ENCODE measurements at places on chromosomes 12 and 14. TPM values are rescaled to one million over a fixed set of nuclear protein-coding genes. Genes with fewer than 3 reads are reported as not detected.
A peak's percentile ranks its signal among the peaks of the same experiment; 100 is the strongest.

GRCh38 chr14:70073924-70074566 is 114.7 kb downstream of the SLC8A3 start:
- peak; percentile 60 for DNase-seq

DNA sequence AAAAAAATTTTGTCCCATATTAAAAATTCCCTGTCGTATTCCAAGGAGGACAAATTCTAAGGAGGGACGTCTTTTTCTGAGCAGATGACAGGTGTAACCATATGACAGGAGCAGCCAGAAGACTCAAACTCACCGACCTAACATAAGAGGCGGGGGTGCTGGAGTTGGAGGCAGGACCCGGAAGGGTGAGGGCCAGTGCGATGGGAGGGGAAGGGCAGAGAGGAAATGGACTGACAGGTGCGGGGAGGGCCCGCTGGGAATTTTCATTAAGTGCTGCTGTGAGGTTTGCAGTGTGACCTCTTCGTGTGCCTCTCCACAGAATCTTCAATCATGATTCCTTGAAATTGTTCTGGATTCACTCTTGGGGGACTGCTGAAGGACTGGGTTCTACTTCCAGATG is 189.4 kb downstream of the NTF3 start:
- DNase-seq, result no peak

- DNase-seq, result no peak
Observed at GRCh38 chr14:80494769-80495168, 283.5 kb upstream of the DIO2 start.

- DNase-seq, result no peak
Observed at GRCh38 chr12:47768323-47768811, 4.7 kb upstream of the SLC48A1 start.

SPTLC2 gene
- 48.6 TPM for total RNA-seq

- DNase-seq, result no peak
Observed at GRCh38 chr14:77120771-77121743, 20.5 kb downstream of the ZDHHC22 start.

RDH12 gene
- not detected for total RNA-seq

DNA sequence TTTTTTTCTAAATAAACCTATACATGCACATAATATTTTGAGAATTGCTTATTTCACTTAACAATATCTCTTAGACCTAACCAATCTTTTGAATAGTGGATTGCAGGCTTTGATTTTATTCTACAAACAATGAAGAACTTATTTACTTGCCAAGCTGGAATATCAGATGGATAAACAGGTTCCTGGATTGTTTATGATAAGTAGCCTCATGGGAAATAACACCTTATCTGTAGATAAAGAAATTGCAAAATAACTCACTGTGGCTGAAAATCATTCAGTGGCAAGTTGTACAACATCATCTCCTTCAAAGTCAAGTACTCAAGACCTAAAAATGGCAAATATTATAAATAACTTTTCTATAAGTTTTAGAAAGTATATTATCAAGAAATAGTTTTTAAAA is 335.4 kb upstream of the ATP2B1 start:
- no peak for DNase-seq

- DNase-seq, result peak; percentile 87
Observed at GRCh38 chr12:88630561-88630960, 50.3 kb upstream of the KITLG start.

PTPRO gene
- total RNA-seq, result 11.7 TPM

GRCh38 chr14:71765505-71765904 is 166.7 kb upstream of the RGS6 start:
- no peak for DNase-seq

DNA sequence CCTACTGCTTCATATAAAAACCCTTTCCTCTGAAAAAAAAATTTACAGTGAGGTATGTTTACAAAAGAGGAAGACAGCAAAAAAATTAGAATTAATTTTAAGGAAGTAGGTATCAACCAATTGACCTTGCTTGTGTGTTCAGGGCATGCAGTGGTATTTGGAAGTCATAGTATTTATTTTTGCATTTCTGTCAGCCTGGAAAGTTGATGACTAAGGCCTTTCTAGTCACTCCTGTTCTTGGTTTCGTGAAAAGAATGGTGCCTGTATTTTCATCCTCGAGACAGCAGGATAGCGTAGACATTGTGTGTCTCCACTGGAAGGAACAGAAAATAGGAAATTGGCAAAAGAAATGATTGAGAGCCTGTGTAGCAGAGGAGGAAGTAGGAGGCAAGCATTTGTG is 24.5 kb downstream of the SLC16A7 start:
- no peak for DNase-seq

DNA sequence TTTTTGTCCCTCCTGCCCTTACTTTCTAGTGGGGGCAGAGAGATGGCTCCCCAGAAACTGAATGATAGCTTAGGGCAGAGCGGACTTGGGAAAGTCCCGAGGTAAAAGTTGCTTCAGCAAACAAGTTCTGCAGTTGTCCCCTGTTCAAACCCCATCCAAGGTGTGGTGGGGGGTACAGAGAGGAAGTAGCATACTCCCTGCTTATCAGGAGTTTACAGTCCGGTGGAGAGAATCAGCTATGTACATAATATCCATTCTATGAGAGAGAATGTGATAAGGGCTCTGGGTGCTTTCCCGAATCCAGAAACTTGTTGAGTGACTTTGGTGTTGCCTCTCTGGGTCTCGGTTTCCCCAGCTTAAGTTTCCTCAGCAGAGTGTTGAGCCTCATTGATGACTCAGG is 40.4 kb upstream of the VRK1 start:
- DNase-seq, result no peak

SLC25A21 gene
- 0.58 TPM for total RNA-seq

DNA sequence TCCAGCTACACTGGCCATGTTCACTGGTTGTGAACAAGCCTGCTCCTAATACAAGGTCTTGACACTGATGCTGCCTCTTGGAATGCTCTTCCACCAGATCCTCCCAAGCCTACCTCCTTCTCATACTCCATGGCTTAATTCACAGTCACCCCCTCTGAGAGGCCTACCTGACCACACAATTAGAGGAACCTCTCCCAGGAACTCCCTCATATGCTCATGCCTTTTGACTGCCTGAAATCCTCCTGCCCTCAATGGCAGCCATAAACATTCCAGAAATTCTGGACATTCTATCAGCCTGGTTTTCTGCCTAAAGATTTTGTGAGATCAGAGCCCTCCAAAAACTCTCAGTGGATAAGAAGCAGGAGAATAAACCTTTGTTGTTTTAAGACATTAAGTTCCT is 340.2 kb downstream of the C12orf75 start:
- DNase-seq, result no peak

CLEC2A gene
- not detected for total RNA-seq

GRCh38 chr12:73547421-73547820 is 990.2 kb upstream of the ATXN7L3B start:
- no peak for DNase-seq

DNA sequence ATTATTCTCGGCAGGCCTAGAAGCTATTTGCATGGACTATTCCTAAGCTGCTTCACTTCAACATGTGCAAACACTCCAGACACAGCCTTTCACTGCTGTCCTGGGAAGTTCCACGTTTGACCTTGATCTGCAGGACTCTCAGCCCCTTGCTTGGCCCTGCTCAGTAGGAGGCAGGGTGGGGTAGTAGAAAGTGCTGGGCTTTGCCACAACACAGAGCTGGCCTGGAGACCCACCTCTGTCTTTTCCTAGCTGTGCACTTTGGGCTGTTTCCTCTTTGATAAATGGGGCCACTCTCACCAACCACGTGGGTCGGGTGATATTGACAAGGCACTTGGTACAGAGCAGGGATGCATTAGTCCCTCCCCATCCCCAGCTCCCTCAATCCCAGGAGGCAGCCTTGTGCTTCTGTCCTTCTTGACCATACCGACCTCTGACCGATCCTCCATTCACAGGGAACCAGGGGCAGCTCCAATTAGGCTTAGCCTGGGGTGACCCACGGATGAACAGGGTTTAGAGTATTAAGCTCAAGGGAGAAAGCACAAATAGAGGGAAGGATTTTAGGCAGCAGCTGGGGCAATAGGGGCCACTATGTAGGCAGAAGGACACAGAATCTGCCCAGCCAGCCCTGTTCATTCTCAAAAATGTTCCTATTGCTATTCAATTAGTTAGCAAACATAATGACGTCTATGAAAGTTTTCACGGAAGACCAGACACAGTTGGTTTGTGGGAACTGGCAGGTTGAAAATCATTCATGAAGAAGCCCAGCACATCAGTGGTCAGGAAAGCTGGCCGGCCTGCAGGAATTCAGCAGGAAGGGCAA is 63.3 kb downstream of the SYNE3 start:
- DNase-seq, result no peak

DNA sequence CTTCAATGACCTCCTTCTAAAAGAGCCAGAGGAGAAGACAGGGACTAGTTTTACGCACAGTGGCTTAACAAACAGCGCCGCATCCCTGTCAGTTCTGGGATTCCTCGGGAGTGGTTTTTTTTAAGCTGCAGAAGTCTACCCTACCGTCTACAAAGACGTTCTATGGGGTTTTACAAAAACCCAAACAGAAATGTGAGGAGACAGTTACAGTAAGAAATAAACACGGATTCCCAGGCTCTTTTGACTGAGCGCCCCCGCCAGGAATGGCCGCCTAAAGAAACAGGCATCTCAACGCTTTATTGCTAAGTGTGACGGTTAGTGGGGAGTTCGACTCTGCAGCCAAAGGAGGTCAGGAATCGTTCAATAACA is 484 bp downstream of the ALKBH1 start:
- DNase-seq, result peak; percentile 50

CYP46A1 gene
- 1.7 TPM for total RNA-seq

KCNMB4 gene
- 8.7 TPM for total RNA-seq

DNA sequence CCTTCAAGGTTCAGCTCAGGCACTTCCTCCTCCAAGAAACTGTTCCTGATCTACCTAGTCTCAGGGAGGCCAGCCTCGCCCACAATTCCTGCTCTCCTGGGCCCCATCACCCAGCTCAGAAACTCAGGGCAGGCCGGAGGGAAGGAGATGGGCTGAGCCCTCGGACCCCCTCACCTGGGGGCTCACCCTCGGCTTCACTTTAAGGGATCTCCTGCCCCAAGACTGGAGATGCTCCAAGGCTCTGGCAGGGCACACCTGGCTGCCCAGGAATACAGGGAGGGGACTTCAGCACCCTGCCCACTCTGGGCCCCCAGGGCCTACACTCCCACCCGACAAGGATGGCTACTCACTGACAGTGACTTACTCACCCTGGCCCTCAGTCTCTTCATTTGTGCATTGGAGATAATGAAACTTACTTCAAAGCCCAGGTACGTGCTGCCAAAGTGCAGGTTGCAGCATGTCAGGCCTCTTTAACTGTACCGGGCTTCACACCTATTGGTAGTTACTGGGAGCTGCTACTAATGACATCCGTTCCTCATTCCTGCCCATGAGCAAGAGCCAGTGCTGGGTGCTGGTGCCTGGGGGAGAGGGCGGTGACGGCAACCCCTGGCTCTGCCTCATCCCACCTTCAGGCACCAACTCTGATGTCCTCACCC is 21.0 kb upstream of the PPP1R13B start:
- no peak for DNase-seq

REP15 gene
- 0.63 TPM for total RNA-seq

GRCh38 chr14:103030741-103031565 is 26.4 kb downstream of the CDC42BPB start:
- DNase-seq, result no peak

- DNase-seq, result no peak
Observed at GRCh38 chr12:2640281-2640680, 154.5 kb upstream of the FKBP4 start.

ZC3H10 gene
- 2.5 TPM for total RNA-seq

DNA sequence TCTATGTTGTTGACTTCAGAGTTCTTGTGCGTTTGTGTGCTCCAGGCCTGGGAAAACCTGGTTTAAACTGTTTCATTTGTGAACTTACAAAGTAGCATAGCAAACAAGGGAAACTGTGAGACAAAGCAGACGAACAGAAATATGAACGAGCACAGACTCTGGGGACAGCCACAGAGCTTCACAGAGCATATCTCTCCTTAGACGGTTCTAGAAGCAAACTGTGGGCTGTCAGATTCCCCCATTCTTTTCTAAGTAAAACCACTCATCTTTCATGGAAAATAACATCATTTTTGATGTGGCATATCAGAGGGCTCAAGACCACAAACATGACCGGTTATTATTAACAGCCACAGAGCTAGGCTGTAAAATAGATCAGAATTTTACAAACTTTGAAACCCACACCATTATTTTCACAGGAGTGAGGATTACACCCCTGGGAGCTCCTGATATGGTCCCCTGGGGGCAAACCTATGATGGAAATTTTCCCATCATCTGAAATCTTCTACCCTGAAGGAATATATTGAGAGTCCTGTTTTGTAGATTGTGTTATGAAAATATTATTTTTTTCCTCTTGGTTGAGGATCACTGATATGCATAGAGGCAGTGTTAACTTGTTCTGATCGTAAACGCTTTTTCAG is 102.0 kb downstream of the ADGRD1 start:
- DNase-seq, result no peak

C12orf50 gene
- 0.06 TPM for total RNA-seq

DNA sequence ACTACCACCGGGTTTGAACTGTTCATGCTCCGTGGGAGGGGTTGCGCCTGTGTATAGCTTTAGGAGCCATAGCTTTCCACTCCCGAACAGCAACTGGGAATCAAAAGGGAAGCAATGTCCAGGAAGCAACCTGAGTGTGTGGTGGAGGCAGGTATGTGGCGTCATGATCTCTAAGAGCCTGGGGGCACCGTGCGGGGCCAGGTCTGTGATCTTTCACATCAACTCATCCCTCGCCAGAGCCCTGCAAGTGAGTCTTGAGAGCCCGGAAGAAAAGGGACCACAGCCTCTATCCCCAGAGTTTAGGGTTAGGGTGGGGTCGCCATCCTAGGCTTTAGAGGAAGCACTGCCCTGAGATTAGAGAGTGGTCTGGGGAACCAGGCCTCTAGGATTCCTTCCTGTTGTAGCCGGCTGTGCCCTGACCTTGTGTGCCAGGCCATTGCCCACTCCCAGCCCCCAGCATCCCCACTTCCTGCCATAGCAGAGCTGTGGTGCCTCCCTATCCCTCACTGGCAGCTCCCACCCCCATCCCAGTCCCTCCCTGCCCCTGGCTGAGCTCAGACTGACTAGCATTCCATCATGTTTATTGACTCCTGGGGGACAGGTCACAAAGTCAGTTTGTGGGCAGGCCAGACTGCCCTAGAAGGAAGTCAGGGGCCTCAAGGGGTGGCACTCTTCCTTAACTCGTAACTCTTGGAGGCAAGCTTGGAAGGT is 745 bp upstream of the ADCY4 start:
- no peak for DNase-seq

DNA sequence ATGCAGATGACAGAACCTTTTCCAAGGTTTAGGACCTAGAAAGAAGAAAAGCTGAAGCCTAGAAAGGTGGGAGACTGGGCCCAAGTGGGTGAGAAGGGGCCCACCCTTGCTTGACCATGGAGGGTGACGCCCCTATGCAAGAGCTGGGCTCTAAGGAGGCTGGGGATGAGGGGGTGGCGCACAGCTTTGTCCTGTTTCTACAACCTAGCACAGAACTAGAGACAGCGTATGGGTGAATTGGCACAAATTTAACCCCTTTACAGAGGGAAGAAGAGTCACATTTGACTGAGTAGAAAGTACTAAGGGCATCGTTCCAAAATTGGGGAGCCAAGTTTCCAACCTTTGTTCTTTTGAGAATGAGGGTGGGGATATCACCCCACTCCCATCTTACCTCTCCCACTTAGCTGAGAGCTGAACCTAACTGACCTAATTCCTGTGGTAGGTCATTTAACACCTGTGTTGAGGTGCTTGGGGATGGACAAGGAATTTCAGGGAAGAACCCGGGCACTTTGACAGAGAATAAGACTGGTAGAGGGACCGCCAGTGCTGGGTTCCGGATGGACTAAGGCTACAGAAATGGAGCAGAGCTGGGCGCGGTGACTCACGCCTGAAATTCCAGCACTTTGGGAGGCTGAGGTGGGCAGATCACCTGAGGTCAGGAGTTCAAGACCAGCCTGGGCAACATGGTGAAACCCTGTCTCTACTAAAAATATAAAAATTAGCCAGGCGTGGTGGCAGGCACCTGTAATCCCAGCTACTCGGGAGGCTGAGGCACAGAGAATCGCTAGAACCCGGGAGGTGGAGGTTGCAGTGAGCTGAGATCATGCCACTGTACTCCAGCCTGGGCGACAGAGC is 5.2 kb downstream of the NFKBIA start:
- no peak for DNase-seq
